T-helper 22 cell (primary cell): ENCODE measurements at places on chromosomes 7 and 10.
A peak's percentile ranks its signal among the peaks of the same experiment; 100 is the strongest.

- no peak for DNase-seq
Measured at GRCh38 chr7:134907639-134908038, 78.7 kb upstream of the AGBL3 start.

GRCh38 chr10:86657396-86658011 lies 3.2 kb downstream of the OPN4 start:
- DNase-seq = no peak

GRCh38 chr10:109430799-109431198 lies 492.5 kb downstream of the XPNPEP1 start:
- DNase-seq = no peak

DNA sequence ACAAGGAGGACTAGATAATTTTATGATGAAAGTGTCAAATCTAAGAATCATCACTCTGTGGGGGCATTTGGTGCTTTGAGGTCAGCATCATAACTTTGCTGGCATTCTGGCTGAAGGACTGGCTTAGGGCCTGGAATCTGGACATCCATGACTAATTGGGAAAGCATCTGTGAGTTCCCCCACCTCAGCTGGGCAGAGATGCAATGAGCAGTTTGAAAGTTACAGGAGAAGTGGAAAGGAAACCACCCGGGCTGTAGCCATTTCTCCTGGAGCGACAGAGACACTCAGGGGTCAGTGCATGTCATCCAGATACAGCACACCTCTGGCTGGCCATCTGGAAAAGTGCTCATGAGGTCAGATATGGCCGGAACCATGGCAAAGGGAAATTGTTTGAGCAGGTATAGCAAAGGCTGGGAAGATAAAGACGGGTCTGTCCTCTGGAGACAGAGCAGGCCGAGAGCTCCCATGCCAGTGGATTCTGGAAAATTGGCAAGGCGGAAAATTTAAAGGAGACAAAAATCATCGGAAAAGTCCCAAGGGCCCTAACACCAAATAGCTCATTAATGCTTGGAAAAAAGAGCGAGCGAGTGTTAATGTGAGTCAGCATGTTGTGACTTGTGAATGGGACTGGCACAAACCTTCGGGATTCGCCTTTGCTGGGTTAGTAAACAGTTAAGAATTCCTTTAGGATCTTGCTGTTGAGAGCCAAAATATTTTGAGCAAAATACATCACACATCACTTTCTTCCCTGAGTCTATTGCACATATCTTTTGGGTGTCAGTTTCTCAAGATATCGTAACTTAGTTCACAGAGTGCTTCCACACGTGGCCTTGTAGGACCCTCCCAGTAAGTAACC lies 188.4 kb upstream of the AGK start:
- DNase-seq = no peak

GRCh38 chr7:4102231-4102841 lies 579.8 kb upstream of the FOXK1 start:
- DNase-seq = no peak

DNA sequence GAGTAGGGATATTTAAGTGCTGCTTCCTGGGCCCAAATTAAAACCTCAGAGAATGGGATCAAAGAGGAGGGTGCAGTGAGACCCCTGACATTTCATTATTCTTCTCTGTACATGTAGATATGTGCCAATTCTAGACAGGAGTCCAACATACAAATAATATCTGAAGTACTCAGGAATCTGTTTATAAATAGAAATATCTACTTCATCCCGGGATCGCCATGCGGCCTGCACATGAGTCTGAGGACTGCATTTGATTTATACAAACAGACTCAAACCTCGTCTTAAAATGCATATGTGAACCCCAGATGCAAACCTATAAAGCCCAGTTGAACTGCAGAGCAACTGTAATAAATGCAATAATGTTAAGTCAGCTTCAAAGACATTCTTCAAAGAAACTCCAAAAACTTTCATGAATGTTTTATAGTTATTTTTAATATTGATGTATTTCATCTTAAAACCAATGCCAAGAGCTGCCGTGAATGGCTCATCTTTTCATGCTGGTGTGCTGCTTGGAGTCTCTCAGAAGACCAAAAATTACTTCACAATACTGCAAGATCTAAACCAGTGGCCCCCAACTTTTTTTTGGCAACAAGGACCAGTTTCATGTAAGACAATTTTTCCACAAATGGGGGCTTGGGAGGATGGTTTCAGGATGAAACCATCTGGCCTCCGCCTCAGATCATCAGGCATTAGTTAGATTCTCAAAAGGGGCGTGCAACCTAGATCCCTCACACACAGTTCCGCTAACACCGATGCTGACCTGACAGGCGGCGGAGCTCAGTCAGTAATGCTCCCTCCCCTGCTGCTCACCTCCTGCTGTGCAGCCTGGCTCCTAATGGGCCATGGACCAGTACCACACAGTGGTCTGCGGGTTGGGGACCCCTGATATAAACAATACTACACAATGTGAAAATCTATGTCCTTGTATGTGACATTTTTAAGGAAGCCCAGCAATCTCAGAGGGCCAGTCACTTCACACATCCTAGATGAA lies 166.9 kb downstream of the PARD3 start:
- no peak for DNase-seq

DNA sequence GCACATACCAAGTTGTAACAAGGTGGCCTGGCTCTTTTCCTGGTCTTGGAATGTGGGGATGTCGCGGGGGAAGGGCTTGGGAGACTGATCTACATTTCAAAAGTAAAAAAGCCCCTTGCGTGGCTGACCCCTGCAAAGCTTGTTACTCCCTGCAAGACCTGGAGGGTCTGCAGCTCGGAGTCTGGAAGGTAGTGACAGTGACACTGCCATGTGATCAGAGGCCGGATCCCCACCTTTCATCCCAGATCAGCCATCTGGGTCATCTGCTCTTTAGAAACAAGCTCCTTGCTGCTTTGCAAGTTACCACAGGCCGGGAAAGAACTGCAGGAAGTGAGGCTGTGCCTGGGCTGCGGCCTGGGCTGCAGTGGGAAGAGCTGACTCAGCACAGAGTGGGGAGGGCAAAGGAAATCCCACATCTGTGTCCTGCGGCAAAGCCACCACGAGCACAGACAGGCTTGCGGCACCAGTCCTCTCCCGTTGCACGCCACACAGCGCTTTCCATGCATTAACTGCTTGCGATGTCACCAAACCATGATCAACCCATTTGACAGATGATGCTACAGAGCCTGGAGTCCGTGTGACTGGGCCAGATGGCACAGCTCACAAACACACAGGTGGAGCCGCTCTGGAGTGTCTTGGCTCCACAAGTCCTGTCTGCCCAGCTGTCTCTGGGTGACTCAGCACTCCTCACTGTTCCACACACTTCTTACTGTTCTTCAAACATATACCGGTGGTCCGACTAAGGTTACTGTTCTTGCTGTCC lies 97.7 kb downstream of the SH3PXD2A start:
- peak; percentile 52 for DNase-seq

DNA sequence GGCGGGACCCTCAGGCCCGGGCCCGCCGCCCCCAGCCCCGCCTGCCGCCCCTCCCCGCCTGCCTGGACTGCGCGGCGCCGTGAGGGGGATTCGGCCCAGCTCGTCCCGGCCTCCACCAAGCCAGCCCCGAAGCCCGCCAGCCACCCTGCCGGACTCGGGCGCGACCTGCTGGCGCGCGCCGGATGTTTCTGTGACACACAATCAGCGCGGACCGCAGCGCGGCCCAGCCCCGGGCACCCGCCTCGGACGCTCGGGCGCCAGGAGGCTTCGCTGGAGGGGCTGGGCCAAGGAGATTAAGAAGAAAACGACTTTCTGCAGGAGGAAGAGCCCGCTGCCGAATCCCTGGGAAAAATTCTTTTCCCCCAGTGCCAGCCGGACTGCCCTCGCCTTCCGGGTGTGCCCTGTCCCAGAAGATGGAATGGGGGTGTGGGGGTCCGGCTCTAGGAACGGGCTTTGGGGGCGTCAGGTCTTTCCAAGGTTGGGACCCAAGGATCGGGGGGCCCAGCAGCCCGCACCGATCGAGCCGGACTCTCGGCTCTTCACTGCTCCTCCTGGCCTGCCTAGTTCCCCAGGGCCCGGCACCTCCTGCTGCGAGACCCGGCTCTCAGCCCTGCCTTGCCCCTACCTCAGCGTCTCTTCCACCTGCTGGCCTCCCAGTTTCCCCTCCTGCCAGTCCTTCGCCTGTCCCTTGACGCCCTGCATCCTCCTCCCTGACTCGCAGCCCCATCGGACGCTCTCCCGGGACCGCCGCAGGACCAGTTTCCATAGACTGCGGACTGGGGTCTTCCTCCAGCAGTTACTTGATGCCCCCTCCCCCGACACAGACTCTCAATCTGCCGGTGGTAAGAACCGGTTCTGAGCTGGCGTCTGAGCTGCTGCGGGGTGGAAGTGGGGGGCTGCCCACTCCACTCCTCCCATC lies 82.7 kb downstream of the PAX2 start:
- DNase-seq = no peak

- DNase-seq = no peak
Measured at GRCh38 chr10:11106621-11107374, 89.1 kb downstream of the CELF2 start.

- DNase-seq = no peak
Measured at GRCh38 chr7:49762666-49763065, 10.8 kb upstream of the VWC2 start.

DNA sequence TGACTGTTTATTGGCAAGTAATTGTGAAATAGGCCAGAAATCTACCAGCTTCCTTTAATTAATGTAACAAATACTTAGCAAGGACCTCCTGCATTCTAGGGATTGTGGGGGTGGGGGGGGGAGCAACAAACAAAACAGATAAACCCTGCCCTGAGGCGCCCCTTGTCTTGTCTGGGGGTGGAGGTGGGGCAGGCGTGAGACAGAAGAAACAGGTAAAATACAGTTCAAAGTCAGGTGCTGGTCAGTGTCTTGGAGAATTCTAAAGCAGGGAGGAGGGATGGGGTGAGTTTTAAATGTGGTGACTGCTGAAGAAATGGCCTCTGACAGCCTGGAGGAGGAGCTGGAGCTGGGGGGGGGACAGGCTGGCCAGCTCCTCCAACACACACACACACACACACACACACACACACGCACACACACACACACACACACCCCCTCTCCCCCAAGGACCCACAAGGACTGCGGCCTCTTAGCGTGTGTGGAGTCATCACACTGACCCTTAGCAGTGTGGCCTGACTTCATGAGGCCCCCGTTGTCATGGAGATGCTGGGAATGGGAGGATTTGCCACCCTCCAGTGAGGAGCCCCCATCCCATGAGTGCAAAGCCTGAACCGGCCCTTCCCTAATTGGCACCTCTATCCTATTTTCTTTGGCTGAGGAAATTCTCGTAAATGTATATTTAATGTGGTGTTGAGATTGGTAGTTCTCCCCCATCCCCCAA lies 190.4 kb downstream of the MGMT start:
- no peak for DNase-seq

DNA sequence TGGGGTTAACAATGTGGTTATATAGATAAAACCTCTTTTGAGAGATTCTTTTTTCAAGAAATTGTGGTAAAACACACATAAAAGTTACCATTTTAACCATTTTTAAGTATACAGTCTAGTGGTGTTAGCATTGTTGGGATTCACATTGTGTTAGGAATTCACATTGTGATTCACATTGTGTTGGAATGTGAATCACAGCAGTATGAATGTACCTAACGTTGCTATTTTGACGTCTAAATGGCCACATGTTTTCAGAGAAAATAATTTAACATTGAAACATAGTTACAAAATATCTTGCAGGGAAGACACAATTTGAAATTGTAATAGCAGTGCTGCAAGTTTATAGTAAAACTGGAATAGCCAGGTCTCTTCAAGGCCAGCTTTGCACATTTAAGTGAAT lies 129.0 kb downstream of the BICC1 start:
- DNase-seq = no peak

DNA sequence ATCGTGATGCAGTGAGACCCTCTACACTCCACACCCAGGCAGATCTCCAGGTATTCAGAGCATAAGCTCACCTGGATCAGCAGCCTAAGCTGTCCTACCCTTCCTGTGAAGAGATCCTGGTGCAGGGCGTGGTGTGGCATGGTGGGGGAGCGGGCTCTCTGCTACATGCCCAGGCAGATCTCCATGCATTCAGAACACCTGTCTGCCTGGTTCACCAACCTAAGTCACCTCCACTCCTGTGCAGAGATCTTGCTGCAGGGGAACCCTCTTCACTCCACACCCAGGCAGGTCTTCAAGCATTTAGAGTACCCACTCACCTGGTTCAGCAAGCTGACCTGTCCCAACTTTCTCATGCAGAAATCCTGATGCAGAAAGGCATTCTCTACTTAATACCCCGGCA lies 394.4 kb upstream of the SEMA3A start:
- no peak for DNase-seq

DNA sequence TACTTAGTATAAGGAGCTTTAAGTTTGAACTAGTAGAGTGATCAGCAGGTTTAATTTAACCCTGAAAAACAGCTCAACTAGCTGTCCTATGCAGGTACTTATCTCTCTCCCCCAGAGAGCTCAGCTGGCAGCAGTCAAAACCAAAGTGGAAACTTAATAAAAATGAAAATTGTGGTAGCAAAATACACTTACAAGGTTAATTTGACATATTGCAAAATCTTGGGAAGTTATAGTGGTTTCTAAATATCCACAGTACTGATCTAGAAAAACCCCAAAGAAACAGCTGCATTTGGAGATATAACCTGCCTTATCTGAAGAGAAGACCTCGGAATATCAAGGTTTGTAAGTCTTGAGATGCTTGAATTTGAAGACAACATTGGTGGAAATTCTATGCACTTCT lies 269.2 kb downstream of the RNLS start:
- no peak for DNase-seq

GRCh38 chr10:100043796-100044195 lies 34.0 kb upstream of the DNMBP start:
- DNase-seq = no peak

- DNase-seq = no peak
Measured at GRCh38 chr7:20158684-20159083, 58.5 kb downstream of the MACC1 start.

DNA sequence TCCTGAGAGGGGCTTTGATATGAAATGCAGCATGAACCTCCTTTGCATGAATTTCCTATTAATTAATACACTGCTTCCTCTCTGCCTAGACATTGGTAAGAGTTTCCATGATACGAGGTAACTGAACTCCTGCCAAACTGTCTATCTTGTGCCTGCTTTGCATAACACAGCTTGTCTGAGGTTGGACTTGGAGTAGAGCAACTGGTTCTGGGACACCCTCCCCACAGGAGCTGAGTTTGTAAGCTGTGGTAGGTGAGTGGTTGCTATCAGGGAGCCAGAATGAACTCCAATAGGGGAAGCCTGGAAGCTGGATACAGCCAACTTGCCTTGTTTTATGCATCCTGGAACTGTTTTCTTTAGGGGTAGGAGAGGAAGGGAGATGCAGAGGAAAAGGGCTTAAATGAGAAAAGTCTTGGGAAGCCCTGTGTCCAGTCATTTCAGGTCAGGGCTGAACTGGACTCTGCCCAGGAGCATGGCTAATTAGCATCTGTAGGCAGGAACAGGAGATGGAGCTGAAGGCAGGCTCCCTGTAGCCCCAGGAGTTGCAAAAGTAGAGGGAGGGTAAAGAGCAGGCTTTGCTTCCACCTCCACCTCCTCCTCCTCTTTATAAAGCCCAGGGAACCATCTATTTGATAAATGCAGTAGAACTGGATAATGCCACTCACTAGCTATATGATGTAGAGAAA lies 73.2 kb upstream of the GPR158 start:
- DNase-seq = no peak

GRCh38 chr7:12152196-12152918 lies 58.7 kb upstream of the TMEM106B start:
- no peak for DNase-seq
